Anterior cingulate cortex (tissue), 58 donors: ENCODE measurements at places on chromosomes 6 and 20.

DNA sequence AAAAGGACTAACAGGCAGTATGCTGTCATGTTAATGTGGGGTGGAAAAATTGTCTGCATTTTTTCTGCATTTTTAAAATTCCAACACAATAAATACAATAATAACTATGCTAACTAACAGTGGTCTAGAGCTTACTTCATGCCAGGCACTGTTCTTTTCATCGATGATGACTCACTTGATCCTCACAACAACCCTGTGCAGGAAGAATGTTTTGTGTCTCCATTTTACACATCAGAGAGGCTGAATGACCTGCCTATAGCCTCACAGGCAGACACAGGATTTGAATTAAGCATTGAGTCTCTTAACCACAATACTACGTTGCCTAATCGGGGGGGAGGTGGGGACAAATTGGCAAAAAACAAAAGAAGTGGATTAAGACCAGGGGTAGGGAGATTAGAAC, 26.9 kb upstream of the FANCE start:
- no peak for DNase-seq

DNA sequence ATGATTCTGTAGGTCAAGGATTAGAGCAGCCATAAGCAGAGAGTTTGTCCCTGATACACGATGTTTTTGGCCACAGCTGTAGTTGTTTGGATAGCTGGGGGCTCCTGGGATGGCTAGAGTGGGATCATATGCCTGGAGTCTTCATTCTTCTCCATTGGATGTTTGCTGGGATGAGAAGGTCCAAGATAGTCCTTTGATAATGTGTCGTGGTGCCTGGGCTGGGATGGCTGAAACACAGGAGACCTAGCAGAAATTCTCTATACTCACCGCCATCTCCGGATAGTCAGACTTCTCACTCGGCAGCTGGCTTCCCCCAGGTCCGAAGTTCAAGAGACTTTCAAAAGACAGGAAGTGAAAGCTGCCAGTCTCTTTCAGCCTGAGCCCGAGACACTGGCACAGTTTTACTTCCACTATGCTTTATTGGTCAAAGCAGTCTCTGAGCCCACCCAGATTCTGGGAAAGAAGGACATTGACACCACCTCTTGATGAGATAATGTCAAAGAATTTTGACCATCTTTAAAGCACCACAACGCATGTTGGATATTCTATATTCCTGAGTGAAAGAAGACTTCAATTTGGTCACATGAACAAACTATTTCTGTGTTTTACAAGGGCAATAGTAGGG, 16.0 kb downstream of the MARCKS start:
- DNase-seq: no peak

GRCh38 chr20:36881888-36882287, 6.0 kb downstream of the TLDC2 start:
- DNase-seq: no peak

- no peak for DNase-seq
Observed at GRCh38 chr6:146210406-146211083, 181.7 kb downstream of the GRM1 start.

DNA sequence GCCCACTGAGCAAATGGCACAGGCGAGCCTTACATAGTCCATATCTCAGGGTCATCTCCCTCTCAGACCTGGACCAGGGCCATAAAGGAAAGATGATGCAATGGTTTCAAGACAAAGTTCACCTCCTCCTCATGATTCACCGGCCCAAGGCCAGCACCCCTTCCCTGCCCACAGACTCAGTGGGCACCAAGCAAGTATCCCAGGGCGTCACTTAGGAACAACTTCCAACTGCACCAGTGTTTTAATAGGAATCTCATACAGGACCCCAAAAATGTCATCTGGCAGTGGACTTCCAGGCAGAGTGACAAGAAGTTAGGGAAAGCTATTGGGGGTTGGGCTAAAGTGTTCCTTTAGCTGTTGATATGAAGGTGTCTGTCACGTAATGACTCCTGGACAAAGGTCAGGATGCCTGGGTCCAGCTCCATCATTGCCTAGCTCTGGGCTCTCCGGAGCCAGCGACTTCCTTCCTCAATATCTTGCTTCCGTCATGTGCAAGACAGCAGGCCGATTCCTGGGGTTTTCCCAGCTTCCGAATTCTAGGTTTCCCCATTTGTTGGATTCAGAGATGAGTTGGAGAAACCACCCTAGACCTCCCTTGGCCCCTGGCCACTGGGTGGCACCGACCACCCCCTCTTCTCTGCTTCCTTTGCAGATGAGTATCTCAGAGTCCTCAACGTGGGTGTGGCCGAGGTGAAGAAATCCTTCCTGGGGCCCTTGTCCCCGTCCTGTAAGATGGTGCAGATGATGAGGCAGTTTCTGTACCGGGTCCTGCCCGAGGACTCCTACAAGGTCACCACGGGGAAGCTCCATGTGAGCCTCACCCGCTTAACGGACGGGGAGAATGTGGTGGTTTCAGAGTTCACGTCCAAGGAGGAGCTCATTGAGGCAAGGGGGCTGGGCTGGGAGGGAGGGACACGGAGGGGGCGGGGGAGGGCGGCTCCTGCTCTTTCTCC, 21.1 kb downstream of the PNPLA1 start:
- no peak for DNase-seq
